Activated T-cell treated with anti-CD3 and anti-CD28 coated beads for 48 hours (primary cell): ENCODE measurements at places on chromosomes 6 and 20.

GRCh38 chr6:110310861-110311446, 47.2 kb downstream of the METTL24 start:
- DNase-seq = no peak

DNA sequence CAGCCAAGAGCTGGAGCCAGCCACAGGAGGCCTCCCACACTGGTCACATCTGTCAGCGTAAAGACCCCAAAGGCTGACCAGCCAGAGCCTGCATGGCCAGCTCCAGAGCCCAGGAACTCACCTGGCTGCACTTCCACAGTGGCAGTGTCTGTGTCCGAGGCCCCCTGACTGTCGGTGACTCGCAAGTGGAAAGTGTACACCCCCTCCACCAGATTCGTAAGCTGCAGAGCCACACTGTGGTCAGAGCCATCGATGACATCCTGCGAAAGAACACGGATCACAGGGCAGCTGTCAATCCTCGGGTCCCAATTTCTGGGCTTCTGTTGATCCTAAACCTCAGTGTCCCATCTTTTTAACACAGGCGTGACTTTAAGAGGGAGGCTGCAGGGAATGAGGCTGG, 69.3 kb downstream of the ALDH5A1 start:
- DNase-seq = no peak

- DNase-seq = no peak
These were observed 82.7 kb upstream of the NXT1 start for GRCh38 chr20:23267909-23268308.

DNA sequence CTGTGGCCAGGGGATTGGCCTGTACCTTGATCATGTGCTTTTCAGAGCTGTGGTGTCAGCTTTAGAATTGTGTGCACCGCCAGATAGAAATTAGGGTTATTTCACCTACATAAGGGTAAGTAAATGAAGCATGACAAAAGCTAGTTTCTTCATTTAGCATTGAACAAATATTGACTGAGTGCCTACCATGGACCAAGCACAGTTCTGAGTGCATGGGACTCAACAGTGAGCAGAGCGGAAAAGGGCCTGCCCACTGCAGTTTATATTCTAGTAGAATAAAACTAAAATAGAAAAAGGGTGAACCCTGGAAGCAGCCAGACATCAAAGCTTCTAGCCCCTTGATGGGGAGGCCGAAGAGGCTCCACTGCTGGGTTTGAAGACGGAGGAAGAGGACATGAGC, 25.6 kb downstream of the ECT2L start:
- DNase-seq = no peak

GRCh38 chr20:43963233-43963632, 48.6 kb downstream of the TOX2 start:
- no peak for DNase-seq

DNA sequence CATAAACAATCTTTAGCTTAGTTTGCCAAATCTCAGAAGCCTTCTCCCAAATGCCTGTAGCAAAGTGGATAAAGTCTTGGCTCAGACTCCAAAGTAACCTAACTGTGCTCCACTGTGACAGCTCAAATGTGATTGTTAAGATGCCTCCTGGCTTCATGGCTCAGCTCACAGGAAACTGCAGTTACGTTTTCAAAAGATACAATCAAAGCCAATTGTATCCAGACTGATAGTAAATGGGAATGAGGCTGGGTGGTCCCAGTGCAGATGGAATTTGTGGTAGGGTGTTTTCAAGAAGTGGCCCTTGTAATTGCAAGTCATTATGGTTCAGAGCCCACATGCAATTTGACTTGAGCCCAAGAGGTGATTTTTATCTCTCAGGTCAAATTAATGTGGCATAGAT, 151.2 kb upstream of the TAB2 start:
- no peak for DNase-seq

DNA sequence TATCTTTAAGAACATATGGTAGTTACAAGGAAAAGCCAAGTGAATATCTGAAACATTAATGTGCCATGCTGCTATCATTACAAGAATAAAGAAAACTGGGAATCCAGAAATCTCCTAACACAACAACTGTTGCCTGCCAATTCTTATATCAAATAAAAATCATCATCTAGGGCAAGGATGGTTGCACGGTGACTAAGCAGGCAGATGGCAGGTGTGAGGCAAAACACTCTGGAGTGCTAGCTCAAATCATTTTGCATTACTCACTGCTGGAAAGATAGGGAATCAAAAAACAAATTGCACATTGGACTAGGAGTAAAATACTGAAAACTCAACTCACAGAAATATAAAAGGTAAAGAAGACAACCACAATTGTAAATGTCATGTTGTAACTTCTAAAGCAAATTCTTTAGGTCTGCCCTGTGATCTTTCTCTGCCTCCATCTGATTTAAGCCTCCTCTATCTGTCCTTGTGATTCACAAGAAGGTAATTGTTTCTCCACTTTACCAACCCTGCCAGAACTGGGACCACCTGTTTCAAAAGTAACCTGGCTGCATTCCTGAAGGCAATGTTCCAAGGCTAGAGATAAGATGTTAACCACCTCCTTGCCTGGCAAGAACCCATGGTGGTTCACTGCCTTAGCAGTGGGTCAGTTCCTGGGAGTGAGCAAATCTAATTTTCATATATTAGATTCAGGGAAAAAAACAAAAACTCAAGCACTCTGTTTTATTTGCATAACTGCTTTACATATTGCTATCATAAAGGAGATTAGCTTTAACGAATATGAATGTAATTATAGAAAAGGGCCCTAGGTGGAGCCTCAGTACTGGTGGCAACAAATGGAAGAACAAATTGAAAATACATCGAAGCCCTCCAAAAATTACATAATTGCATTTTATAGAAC, 33.1 kb upstream of the LCA5 start:
- no peak for DNase-seq

- DNase-seq = no peak
These were observed 76.9 kb downstream of the TXNDC5 start for GRCh38 chr6:7833751-7834070.

DNA sequence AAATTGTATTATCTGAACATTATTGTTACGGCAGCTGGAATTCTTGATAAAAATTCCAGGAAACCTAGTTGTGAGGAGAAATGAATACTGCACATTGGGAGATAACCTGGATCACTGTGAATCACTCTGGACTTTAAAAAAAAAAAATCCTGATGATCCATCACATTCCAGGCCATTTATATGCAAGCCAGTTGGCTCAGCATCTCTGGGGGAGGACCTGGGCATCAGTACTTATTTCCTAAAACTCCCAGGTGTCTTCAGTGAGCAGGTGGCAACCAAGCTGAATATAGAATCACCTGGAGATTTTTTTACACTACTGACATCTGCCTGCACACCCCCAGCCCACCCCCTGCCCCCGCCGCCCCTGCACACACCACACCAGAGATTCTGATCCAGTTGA, 39.1 kb upstream of the SIRT5 start:
- no peak for DNase-seq

GRCh38 chr6:118252474-118252873, 295.6 kb upstream of the PLN start:
- DNase-seq = no peak

GRCh38 chr6:70574643-70575042, 7.9 kb downstream of the SDHAF4 start:
- DNase-seq = no peak

DNA sequence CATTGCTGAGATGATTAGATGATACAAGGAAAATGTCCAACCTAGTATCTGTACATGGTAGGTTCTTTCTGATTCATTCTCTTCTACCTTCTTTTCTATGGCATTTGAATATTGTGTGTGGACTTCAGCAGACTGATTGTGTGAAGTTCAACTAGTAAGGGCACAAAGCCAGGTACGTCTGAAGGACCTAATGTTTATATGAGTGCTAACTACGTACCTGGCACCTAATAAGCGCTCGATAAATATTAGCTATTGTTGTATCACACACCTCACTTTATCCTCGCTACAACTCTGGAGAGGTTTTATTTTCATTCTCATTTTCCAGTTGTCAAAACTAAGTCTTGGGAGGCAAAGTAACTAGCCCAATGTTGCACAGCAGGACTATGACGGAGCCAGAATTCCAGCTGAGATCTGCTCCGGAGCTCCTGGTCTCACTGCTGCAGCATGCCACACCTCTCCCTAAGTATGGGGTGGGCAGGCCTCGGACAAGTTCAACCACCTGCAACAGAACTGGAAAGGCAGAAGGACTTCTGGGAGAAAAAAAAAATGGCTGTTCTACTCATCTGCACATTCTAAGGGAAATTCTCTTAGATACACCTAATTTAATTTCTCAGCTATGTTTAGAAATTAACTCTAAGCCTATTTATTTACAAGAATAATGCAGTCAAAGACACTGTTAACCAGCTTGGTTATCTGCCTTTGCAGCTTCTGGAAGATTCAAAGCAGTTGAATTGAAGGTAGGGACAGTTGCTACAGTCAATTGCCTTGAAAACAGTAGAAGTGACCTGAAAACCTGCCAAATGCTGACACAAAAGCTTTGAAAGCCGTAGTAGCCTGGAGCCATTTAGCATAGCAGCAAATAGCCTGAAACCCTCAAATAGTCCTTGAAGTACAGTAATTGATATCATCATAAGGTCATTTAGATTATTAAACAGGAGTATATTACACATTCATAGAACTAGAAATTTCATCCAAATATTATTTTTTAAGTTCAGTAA, 165.0 kb downstream of the PDE7B start:
- DNase-seq = no peak

- no peak for DNase-seq
These were observed 767.0 kb upstream of the POU3F2 start for GRCh38 chr6:98067375-98067774.

DNA sequence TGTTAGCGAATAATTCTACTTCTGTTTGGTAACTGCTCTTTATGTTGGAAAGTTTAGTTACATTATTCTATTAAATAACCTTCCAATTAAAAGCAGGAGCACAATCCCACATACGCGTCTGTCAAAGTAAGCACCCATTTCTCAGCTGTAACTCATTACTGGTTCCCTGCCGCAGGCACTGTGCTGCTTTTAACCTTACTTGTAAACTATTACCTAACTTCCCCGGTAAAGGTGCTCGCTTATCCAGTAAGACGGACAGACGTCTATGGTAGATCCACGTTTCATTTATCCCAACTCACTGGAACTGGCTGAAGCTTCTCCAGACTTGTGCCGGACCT, 529 bp upstream of the ENPP4 start:
- no peak for DNase-seq

GRCh38 chr6:123895806-123896205, 92.1 kb downstream of the NKAIN2 start:
- no peak for DNase-seq

GRCh38 chr20:35934050-35934449, 20.3 kb downstream of the SCAND1 start:
- DNase-seq = no peak

- no peak for DNase-seq
These were observed 8.1 kb downstream of the PTPN1 start for GRCh38 chr20:50518270-50518721.
